ENCODE measurements at places on chromosomes 3 and 15.
A peak's percentile ranks its signal among the peaks of the same experiment; 100 is the strongest.

GRCh38 chr3:9476935-9477334 is 76.7 kb downstream of the LHFPL4 start:
- no peak for DNase-seq

DNA sequence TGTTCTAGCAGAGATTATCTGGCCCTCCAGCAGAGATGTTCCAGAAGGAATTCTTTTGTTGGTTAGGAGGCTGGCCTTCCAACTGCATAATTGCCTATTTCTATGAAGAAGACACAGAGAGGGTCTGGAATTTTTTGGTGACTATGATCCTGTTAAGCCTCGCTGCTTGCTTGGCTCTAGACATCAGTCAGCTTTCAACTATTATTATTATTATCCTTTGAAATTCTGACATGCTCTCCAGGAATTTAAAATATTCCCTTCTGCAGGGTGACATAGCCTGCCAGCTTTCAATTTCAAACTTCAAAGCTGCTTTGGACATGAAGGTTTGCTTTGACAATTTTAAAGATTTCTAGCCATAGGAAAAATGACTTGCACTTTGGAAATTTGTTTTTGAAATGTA is 26.3 kb upstream of the ZNF148 start:
- peak; percentile 67 for DNase-seq

- DNase-seq: no peak
Observed at GRCh38 chr3:188400494-188401243, 246.7 kb downstream of the LPP start.

GRCh38 chr3:118682921-118683320 is 351.7 kb downstream of the IGSF11 start:
- no peak for DNase-seq

- DNase-seq: no peak
Observed at GRCh38 chr3:191280111-191280510, 49.1 kb upstream of the CCDC50 start.

DNA sequence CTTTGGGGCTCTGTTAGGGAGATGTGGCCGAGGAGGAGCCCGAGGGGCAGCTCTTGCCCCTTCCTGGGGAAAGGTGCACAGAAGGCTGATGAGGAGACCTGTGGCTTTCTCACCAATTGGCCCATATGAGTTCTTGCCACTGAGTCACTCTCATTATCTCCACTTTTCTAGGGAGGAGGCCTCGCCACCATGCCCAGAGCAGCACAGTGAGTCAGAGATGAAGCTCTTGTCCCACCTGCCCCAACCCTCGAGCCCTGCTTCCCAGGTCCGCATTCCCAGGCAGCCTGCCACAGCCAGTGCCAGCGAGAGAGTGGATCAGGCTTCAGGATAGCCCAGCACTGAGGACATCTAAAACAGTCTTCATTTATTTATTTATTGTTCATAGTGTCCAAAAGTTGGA is 53.5 kb downstream of the AMOTL2 start:
- DNase-seq: no peak

- peak; percentile 64 for DNase-seq
Observed at GRCh38 chr3:194323785-194324735, 27.1 kb downstream of the CPN2 start.

GRCh38 chr3:69530554-69530953 is 144.7 kb upstream of the FRMD4B start:
- DNase-seq: no peak

GRCh38 chr3:44932986-44933944 is 42.7 kb downstream of the ZDHHC3 start:
- no peak for DNase-seq

- no peak for DNase-seq
Observed at GRCh38 chr3:163273694-163274093, 1777.1 kb downstream of the OTOL1 start.

DNA sequence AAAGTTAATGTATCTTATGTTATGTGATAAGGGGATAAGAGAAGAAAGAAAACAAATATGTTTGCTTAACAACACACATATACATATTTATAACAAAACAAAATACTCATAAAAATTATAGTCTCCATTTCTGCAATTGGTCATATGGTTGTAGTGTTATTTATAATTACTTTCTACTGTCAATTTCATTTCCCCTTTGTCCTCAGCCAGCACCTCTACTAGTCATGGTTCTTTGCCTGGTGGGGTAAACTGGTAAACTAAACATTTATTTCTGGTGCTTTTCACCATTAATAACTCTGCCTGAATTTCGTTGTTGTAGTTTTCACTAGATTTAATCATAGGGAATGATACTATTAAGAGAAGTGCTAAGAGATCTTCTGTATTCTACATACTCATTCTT is 88.0 kb upstream of the ALCAM start:
- no peak for DNase-seq

DNA sequence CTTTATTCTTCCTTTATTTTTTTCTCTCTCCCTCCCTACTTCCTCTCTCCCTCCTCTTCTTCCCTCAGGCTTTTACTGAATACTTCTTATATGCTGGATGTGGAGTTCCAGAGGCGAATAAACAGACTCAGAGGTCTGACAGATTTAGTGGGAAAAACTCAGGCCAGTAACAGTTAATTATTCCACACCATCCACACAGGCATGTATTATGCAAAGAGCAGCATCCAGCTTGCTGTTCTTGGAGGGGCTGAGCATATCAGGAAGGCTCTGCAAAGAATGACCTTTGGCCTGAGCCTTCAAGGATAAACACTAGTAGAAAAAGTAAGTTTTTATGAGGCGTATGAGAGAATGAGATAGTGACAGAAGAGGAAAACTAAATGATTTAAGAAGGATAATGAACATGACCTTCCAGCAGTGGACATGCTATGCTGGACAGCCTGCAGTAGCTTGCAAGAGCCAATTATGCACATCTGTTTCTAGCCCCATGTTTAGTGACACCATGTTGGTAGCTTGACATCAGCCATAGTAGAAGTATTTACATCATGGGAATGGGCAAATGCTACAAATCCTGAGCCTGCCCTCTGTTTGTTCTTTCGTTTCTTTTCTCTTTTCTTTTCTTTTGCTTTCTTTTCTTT is 387.4 kb downstream of the EPHB1 start:
- no peak for DNase-seq

DNA sequence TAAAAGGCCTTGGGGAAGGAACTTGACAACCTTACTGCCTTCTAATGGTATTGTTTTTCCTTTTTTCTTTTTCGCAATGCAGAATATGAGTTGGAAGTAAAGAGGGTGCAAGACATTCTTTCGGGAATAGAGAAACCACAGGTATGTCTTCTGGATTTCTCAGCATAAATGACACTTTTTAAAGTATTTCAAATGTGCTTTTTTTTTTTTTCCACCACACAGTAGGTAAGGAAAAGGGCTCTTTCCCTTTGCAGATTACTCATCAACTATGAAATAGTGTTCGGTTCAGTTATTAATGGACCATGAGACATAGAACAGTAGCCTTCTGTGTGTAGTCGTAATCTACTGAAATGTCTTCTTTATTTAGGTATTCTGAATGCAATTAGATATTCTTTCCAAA is 162.4 kb downstream of the GHSR start:
- DNase-seq: peak; percentile 83

DNA sequence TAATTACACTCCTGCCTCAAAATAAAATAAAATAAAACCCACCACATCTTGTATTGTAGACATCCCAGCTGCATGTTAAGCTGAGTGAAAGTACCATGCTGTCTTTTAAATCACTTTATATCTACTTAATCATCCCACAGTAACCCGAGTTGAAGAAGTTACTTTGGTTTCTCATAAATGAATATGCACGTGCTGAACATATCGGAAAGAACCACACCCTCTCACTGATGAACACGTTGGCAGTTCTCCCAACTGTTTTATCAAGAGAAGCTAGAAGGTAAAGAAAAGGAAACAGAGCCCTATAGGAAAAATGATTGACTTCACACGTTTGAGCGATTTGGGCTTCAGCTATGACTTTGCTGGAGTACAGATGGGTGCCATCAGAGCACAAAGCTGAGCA is 15.9 kb upstream of the TM4SF19 start:
- DNase-seq: no peak

- DNase-seq: no peak
Observed at GRCh38 chr3:37953707-37954394, 36.7 kb upstream of the VILL start.

DNA sequence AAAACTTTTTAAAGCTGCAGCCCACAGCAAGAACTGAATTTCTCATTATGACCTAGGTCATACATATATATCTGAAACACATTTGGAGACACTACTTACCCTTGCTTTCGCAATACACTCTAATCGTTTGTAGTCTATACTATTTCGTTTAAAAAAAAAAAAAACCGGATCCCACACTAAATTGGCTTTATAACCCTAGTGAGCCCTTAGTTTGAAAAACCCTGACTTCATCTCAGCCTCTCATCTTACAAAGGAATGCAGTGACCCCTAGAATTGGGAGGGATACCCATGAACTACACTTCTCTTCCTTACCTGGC is 4.2 kb downstream of the RARRES1 start:
- no peak for DNase-seq

- DNase-seq: peak; percentile 68
Observed at GRCh38 chr15:49288391-49288790, 118.3 kb downstream of the GALK2 start.

- peak; percentile 44 for DNase-seq
Observed at GRCh38 chr3:131540143-131540542, 37.4 kb upstream of the MRPL3 start.

- DNase-seq: no peak
Observed at GRCh38 chr15:66748708-66749035, 46.6 kb downstream of the SMAD6 start.

DNA sequence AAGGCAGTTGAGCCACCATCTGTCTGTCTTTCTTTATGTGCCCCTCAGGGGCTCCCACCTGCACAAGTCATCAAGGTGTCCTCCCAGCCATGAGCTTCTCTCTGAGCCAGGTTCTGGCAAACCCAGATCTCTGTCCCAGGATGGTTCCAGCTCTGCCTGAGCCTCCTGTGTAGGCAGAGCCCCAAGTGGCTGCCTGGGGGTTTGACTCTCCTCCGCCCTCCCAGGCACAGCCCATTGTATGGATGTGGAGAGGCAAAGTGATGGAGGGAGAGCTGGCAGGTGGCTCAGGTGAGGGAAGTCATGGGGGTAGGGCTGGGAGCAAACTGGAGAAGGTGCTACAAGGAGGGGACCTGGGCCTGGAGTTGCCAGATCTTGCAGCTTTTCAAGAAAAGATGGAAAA is 56.9 kb downstream of the GRIP2 start:
- no peak for DNase-seq

GRCh38 chr3:44398853-44399252 is 60.3 kb downstream of the TCAIM start:
- no peak for DNase-seq

- DNase-seq: no peak
Observed at GRCh38 chr15:73923156-73923487, 3.1 kb upstream of the LOXL1 start.

- no peak for DNase-seq
Observed at GRCh38 chr15:72487070-72487797, 13.1 kb downstream of the ARIH1 start.

- peak; percentile 29 for DNase-seq
Observed at GRCh38 chr15:80660119-80660518, 35.0 kb upstream of the ABHD17C start.

DNA sequence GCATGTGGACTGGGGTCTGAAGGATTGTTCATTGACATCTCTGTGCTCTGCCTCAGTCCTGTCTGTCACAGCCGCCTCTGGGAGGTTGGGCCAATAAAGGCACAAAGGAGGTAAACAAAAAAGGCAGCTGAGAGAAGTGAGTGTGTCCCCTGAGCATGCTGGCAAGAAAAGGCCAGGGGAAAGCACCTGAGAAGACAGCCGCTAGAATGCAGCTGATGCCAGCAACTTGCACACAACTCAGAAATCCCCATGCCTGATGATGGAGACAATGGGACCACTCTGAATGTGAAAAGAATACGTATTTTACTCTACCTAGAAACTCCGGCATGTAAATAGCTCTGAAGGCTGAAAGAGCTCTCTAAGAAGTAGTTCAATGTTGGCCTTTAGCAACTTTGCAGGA is 118.7 kb downstream of the KCNH8 start:
- no peak for DNase-seq

- DNase-seq: no peak
Observed at GRCh38 chr3:97636465-97636864, 128.1 kb upstream of the ARL6 start.

GRCh38 chr3:120418866-120419490 is 31.8 kb downstream of the FSTL1 start:
- no peak for DNase-seq

DNA sequence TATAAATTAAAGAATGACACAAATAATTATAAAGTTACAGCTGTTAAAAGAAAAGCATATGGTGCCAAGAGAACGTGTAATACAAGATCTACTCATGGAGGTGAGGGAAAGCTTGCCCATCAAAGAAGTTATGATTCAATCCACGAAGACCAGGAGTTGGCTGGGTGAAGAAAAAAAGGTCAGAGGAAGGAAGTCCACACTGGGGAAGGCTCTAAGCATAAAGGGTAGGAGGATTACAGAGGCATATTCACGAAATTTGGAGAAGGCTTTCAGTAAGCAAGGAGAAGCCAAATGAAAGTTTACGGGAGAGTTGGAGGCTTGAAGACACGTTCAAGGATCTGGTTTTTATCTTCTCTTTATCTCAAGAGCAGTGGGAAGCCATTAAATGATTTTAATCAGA is 1.8 kb upstream of the TGFBR2 start:
- DNase-seq: no peak

- DNase-seq: no peak
Observed at GRCh38 chr15:31805090-31805662, 225.1 kb upstream of the CHRNA7 start.

DNA sequence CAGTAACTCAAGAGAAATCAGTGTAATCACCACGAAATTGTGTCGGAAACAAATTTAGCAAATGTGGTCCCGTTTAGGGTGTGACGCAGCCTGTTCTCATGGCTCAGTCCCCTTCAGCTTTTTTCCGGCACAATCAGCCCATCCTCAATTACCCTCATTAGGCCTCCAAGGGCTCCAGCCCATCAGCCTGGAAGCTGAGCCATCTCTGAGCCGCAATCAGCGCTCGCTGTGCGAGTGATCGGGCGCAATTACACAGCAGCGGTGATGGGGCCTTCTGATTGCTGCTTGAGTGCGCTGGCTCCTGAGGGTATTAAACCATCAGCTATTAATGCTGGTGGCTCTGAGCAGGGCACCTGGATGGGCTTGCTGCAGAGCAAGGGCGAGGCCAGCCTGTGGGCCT is 55.6 kb downstream of the PLXNA1 start:
- no peak for DNase-seq

GRCh38 chr3:159748425-159748824 is 240.2 kb upstream of the IL12A start:
- no peak for DNase-seq

- no peak for DNase-seq
Observed at GRCh38 chr3:139934613-139935015, 371 bp upstream of the CLSTN2 start.

DNA sequence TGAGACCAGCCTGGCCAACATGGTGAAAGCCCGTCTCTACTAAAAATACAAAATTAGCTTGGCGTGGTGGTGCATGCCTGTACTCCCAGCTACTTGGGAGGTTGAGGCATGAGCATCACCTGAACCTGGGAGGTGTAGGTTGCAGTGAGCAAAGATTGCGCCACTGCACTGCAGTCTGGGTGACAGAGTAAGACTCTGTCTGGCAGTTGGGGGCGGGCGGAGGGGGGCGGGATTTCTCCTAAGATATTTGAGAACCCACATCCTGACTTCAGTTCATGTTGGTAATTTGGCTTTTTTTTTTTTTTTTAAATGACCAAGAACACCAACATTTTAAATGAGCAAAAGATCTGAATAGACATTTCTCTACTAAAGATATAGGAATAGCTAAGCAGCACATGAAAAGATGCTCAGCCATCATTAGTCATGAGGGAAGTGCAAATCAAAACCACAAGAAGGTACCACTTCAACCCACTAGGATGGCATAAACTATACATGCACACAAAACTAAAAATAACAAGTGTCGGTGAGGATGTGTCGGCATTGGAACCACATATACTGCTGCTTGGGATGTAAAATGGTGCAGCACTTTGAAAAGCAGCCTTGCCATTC is 75.6 kb upstream of the LMOD3 start:
- no peak for DNase-seq

Data from AG10803 (cell line).